NCI-H2171 (cell line): ENCODE measurements at places on chromosomes 11 and 22.

DNA sequence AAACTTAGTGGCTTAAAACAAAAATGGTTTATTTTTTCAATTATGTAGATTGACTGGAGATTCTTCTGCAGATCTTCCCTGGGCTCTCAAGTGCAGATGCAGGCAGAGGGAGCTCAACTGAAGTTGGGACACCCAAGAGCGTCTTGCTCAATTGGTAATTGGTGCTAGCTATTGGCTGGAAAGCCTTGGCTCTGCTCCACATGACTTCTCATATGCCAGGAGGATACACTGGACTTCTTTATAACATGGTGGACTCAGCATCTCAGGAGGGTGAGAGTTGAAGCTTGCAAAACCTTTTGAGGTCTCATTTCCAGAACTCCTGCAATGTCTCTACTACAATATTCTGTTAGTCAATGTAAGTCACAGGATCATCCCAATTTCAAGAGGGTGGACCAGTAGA, 42.2 kb upstream of the PRSS23 start:
- no peak for DNase-seq

DNA sequence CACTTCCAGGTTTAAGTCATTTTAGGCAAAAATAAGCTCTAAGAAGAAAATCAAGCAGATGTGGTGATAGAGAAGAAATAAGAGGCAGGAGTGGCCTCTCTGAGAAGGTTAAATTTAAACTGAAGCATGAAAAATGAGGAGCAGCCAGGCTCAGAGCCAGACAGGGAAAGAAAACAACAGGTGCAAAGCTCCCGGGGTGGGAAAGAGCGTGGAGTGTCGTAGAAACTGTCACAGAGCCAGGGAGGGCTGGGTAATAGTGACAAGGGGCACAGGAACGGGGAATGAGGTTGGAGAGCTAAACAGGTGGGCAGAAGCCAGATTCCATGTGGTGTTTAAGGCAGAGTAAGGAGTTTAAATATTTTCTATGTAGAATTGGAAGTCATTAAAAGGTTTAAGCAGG, 132.1 kb upstream of the BLID start:
- no peak for DNase-seq

DNA sequence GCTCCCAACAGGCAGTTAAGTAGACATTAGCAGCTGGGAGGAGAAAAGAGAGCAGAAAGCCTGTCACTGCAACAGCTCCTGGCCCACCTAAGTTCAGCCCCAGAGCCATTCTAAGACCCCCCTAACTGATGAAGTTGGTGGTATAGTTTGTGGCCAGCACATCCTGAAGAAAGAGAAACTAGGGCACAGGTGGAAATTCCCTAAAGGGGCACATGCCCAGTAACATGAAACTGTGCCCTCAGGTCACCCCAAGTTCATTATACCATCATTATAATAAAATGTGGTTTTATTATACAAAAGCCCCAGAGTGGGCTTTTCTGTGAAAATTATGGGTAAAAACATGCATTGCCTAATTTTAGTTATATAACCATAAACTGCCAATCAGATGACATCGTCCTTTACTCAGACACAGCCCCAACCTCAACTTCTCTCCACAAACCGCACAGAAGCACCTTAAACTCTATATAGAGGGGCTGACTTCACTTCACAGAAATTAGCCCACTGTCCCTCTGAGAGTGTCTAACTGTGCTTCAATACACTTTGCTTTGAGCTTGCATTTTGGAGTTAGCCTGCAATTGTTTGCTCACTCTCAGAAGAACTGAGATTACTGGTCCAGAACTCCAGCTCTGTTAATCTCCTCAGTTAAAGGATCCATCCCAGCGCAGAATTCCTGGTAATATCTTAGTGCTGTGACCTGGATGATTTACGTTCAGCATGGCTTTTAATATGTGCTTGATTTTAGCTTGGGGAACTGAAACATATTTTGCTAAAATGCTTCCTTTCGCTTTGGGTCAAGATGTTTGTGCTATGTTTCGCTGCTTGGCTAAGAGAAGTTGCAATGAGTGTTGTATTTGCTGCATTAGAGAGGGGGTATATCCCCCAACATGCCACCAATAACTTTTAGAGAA, 1.8 kb upstream of the APOL3 start:
- no peak for DNase-seq

DNA sequence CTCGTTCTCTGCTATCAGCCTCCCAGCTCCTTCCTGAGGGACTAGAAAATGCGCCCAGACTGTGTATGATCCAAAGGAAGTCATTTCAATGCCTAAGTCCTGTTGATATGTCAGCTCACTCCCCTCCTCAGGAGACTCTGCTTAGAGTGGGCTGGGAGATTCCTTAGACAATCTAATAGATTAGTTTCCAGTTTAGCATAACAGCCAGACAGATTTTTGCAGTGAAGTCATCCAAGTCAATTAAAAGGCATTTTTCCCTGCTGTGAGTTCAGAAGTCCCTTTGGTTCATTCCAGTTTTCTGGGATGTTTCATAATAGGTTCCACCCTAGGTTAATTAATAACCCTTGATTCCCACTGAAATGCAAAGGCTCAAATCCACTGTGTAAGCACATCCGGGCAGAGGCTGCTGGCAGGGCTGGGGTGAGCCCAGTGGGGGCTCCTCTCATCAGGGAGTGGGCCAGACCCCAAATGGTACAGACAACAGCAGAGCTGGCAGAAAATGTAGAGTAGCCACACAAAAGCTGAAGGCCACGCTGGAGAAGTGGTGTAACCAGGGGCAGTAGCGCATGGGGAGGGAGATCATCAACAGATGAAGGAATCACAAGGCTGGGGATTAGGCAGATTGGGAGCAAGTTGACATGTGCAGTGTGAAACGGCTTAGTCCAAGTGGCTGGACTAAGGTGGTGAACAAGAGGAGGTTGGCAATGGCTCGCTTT, 90.6 kb downstream of the SYN3 start:
- DNase-seq, result no peak

DNA sequence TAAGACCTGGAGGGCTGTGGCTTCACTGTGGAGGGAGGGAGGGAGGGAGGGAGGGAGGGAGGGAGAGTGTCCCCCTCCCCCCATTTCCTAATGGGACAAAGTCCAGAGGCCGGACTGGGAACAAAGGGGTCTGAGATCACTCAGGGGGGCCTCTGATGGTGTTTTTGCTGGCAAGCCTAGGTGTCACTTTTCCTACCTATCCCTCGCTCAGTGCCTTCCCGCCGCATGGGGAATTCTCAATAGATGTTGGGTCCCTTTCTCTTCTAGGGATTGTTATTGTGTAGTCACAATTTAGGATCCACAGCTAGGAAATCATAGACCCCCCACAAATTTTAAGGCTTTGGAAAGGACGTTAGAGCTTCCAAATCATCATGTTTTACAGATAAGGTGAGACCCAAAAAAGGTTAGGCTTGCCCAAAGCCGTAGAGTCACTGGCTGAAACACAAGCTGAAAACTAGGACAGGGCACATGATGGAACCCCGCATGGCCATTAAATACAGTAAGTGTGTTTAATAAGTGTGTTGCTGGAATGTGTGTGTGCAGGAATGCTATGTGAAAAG, 4.8 kb upstream of the FTH1 start:
- DNase-seq, result no peak

GRCh38 chr22:19438298-19438697, 6.0 kb downstream of the MRPL40 start:
- DNase-seq, result peak; percentile 67

GRCh38 chr11:20042811-20043341, 117.4 kb downstream of the DBX1 start:
- DNase-seq, result no peak

DNA sequence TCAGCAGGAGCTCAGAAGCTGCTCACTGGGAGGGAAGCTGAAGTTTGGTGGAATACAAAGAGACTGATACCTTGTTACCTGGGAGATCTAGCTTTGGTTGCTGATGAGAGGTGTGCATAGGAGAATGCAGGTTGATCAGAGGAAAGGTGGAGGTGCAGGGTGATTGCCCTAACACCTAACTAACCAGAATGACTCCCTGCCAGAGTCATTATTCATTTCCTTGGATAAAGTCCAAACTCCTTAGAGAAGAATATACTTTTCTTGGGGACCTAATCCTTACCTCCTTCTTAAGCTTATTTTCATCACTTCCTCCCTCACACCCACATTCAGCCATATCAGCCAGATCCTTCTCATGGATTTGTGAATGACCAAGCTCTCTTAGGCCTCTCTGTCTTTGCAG, 814.2 kb upstream of the TENM4 start:
- DNase-seq, result no peak

- no peak for DNase-seq
Observed at GRCh38 chr11:2277008-2277346, 6.6 kb upstream of the ASCL2 start.

DNA sequence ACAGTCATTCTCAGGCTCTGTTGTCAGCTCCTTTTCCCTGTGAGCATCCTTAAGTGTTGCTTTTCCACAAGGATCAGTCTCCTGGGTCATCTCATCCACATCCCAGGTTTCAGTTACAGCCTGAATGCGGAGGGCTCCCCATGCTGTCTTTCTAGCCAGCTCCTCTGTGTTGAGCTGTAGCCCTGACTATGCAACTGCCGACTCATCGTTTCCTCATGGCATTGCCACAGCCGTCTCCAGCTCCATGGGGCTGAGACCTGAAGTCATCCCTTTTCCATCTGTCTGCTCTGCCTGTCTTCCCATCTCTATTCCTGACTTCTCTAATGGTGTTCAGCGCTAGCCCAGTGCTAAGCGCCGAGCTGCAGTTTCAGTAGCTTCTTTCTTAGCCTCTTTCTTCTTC, 11.8 kb downstream of the SAMM50 start:
- no peak for DNase-seq

- DNase-seq, result no peak
Observed at GRCh38 chr11:12263141-12263693, 114.2 kb upstream of the PARVA start.

DNA sequence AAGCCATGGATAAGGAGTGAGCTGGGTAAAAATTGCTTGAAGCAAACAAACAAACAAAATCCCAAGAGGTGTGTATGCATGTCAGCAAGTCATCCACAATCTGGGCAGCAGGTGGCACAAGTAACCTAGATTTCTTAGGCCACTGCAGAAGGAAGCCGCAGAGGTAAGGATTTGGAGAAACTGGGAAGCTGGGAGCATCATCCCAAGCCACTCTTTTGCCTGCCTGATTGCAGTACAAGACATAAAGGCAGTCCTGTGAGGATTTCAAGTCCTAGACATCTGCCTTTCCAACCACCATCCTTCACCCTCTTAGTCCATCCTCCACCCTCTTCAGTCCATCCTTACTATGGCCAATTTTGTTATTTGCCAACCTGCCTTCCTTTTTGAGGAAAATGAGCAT, 67.2 kb upstream of the BMAL1 start:
- DNase-seq, result peak; percentile 23

DNA sequence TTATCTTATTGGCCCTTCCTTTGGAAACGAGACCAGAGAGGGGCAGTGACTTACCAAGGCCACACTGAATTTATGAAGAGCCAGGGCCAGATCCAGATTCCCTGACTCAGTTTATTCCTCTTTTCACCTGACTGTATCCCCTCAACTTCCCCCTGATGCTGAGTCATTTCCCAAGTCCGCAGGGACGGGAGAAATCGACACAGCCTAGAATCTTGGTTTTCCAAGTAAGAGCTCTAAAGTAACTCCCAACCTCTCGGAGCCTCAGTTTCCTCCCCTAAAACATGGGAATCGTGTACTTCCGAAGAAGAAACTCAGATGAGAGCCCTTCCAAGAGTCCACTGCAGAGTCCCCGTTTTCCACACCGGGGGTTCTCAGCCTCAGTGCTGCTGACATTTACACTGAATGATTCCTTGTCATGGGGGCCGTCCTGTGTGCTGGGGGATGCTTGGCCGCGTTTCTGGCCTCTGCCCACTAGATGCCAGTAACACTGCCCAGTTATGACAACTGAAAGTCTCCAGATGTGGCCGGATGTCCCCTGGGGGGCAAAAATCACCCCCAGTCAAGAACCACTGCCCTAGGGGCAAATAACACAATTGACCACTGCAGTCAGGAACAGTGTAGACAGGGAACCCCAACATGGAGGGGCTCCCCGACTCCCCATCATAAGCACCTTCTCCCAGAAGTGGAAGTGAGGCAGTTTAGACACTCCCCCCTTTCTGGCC, 11.2 kb downstream of the MPST start:
- DNase-seq, result no peak

DNA sequence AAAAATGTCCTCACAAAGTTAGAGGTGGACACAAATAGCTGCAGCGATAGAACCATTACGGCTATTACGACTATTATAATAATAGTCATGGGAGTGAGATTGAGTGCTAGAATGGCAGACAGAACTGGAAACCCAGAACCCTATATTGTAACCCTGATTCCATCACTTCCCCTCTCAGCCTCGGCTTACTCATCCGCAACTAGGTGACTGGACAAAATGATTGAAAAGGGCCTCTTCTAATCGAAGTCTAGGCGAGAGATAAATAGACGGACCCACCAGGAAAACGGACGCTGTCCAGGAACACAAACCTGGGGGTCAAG, 629 bp downstream of the PSMA1 start:
- no peak for DNase-seq

DNA sequence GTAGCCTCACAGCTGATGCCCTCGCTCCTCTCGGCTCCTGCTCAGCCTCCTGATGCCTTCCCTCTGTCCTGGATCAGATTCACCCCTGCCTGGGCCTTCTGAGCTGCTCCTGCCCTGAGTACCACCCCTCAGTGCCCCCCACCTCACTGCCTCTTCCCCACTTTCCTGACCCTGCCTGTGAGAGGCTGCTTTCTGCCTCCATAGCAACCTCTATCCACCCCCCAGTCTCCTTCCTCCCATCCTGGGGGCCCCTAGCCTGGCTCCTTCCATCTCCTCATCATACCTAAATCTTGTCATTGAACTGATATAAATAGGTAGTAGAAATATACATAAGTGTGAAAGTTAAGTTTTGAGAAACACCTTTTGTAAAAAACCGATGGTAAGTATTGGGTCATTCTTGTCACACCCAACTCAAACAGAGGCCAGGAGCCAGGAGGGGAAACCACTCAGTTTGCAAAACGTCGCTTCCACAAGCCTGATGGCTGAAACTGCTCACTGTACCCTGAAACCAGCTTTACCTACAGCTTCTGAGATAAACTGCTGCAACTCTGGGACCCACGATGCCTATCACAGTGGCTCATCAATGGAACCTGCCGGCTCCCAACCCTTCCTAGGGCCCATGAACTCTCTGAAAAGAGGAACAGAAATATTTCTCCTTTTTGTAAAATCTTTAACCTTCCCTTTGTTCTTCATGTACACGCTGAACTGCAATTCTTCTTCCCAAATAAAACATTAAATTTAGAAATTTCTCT, 4.8 kb upstream of the APOBEC3H start:
- no peak for DNase-seq

GRCh38 chr11:43643898-43644620, 36.5 kb upstream of the HSD17B12 start:
- DNase-seq, result peak; percentile 84

DNA sequence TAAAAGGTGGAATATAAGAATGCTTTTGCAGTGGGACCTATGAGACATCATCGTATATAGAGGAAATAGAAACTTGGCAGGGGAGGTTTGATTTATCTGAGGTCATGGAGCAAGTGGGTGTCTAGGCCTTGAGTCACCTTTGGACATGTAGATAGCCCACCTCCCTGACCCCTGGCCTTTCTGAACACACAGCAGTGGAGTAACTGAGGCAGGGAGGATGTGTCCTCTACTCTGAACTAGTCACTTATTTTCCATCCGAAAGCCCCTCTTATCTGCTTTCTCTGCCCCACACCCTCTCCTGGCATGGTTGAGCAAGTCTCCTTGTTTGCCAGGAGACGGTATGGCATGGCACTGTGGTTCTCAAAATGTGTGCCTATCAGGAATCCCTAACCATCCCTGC, 7.9 kb downstream of the CD82 start:
- no peak for DNase-seq

- DNase-seq, result no peak
Observed at GRCh38 chr11:123018702-123019101, 37.1 kb upstream of the BSX start.
